ENCODE measurements at places on chromosomes 2 and 18. TPM values are rescaled to one million over a fixed set of nuclear protein-coding genes. Genes with fewer than 3 reads are reported as not detected.
A peak's percentile ranks its signal among the peaks of the same experiment; 100 is the strongest.

DNA sequence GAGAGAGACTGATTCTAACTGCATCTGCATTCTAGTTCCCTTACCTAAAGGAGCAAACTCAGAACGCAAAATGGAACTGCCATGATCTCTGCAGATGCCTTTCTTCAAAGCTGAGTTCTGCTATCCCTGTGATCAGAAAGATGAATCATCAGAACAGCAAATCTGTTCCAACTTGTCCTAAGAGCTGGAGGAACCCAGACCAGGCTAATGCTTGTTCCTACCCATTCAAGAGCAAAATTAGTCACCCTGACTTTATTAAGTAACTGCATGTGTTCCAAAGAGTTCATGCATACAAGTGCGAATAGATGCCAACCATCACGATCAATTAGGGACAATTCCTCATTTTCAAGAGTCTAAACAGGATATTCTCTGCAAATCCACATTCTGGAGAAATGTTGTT, 46.5 kb downstream of the MBP start:
- no peak for DNase-seq

DNA sequence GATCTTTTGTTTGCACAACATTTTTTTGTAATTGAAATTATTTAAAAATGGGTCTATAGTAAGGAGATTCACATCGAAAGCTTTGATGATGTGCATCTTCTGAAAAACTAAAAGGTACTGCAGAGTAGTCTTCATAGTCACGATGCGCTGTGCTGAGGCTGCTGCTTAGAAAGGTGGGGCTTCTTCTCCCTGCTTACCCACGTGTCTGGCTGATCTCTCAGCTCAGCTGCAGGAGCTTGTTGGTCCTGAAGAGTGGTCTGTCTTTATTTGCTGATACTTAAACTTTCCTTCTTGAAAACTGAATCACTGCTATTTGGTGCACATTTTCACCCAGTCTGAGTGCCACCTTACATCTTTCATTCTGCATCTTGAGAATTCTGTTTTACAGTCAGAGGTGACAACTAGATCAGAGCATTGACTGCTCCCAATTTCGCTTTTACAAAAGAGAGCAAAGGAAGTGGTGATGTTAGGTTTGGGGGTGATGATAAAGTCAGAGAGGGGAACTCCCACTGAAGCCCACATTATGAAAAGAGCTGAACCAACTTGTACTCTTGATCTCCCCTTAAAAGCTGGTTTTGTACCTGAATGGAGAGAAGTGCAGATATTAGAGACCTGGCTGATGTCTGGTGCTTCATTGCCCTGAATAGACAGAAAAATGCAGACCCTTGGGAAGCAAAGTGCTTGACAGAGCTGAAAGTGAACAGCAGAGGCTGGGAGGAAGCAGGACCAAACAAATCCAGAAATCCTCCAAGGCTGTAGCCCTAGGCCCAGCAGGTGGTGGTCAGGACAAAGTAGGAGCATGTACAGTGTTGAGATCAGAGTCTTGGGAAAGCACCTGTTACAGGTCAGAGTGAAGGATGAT, 984.5 kb downstream of the TSN start:
- no peak for DNase-seq

- DNase-seq = no peak
Measured at GRCh38 chr18:51664236-51664635, 466.8 kb upstream of the MEX3C start.

- no peak for DNase-seq
Measured at GRCh38 chr2:136284226-136285119, 166.5 kb upstream of the CXCR4 start.

GRCh38 chr18:48953104-48953706, 2.4 kb upstream of the SMAD7 start:
- DNase-seq = no peak

DNA sequence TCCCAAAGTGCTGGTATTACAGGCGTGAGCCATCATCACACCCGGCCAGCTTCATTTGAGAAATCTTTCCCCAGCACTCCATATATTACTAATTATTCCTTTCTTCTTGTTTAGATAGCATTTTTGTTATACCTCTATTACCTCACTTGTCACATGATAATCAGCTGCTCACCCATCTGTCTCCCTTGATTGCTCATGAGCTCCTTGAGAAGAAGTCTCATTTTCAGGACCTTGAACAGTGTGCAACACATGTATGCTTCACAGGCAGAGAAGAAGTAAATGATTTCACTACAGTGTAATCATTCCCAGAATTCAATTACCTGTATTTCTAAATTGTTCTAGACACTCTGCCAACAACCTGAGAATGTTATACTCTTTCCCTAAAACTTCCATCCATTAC, 6.2 kb downstream of the PAIP2B start:
- DNase-seq = peak; percentile 21

- no peak for DNase-seq
Measured at GRCh38 chr2:144546933-144547332, 27.0 kb upstream of the ZEB2 start.

DNA sequence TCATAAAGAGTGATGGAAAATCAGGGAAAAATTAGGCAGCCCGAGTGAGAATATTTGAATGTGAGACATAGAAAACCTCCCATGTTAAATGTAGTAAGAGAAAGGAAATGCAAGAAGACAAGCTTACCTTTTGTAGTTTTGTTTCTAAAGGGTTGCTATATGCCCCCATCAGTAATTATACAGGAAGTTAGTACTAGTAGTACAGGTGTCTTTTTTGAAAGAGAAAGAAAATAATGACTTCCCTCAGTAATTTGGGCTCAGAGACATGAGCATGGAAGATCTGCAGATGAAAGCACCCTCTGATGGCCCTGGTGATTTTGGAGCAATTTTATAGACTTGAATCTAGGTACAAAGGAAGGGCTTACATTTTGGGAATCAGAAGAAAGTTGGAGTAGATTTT, 80.8 kb downstream of the RHBDD1 start:
- no peak for DNase-seq

DNA sequence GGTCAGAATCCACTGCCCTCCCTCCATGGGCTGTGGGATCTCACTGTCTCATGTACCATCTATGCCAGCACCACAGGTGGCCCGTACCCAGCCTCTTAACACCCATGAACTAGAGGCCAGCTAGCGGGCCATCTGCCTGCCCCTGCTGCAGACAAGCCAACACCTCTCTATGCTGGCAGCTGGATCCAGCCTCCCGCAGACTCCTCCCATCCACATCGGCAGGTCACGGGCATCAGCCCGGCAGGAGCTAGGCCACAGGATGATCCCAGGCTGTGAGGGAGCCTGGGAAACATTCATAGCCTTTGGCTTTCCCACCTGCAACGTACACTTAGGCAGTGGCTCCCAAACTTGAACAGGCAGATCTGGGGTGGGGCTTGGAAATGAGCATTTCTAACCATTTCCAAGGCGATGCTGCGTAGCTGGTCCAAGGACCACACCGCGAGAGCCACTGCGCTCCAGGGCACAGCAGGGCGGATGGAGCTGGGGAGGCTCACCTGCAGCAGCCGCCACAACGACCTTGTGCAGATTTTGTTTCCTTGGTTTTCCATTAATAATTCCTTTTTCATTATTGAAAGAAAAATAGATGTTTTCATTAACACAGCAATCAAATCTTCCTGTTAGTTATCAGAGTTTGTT, 114.7 kb downstream of the KCNF1 start:
- DNase-seq = no peak

Gene VAMP8
- polyA plus RNA-seq = 85.7 TPM

Gene CXCR4
- polyA plus RNA-seq = 49.5 TPM

Gene GALM
- polyA plus RNA-seq = 65.8 TPM

Gene ANKRD23
- 3.9 TPM for polyA plus RNA-seq

Gene GCG
- polyA plus RNA-seq = not detected

Gene LIMS3
- polyA plus RNA-seq = 1.4 TPM

Data from renal pelvis (tissue), 12 donors.